ENCODE measurements at places on chromosomes 4 and X.

GRCh38 chr4:149264093-149264733 lies 551.4 kb downstream of the IQCM start:
- no peaks in the 10 kb centered on the region for H3K4me1 ChIP-seq
- peak; percentile 26 for DNase-seq
- H3K27me3 ChIP-seq, result no peaks in the 10 kb centered on the region

- no peak overlapping the region for H3K4me3 ChIP-seq
- H3K27ac ChIP-seq, result no peak overlapping the region
- H3K4me1 ChIP-seq, result no peaks in the 10 kb centered on the region
- H3K27me3 ChIP-seq, result no peaks in the 10 kb centered on the region
- no peak for DNase-seq
Observed at GRCh38 chrX:136094962-136095361, 52.4 kb upstream of the FHL1 start.

DNA sequence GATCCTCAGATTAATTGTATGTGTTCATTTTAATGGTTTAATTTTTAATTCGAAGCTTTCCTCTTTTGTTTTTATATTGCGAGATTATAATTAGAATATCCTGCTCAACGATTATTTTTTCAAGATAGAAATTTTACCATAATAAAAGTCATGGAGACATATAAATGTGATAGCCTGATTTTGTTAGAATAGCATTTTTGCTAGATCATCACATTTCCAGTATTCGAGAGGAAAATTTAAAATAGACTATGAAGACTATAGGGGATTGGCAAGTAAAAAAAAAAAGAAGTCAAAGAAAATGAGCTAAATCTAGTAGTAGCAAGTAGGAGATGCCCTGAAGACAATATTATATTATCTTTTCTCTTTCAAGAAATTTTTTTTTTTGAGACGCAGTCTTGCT lies 60.6 kb downstream of the TENM3 start:
- no peaks in the 10 kb centered on the region for H3K27me3 ChIP-seq
- no peak overlapping the region for H3K4me3 ChIP-seq
- no peak overlapping the region for H3K27ac ChIP-seq
- no peak for DNase-seq
- H3K36me3 ChIP-seq, result no peaks in the 10 kb centered on the region
- no peaks in the 10 kb centered on the region for H3K4me1 ChIP-seq

DNA sequence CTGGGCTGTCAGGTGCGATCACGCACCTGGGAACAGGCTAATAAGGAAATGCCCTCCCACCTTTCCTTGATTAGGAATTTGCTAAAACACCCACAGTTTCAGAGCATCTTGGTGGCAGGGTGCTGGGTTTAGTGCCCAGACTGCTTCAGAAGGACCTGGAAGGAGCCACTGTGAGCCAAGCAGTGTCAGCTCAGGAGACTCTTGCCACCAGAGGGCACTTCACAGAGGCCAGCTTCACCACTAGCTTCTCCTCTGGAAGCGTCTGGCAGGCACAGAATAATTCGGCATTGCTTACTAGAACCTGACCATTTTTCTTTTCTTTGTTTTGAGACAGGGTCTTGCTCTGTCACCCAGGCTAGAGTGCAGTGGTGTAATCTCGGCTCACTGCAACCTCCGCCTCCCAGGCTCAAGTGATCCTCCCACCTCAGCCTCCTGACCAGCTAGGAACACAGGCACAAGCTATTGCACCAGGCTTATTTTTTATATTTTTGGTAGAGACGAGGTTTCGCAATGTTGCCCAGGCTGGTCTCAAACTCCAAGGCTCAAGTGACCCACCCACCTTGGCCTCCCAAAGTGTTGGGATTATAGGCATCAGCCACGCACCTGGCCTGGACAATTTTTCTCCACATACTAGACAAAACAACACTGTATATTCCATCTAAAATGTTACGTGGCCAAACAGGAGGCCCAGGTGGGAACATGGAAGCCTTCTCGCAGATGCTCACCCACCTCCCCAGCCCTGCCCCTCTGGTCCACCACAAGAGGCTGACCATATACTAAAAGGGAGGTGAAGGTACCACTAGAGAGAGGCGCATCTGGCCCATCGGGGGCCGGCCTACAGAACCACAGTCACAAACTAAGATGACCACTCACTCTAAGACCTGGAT lies 14.1 kb downstream of the NOP14 start:
- peak; percentile 53 for DNase-seq
- H3K36me3 ChIP-seq, result peaks cover 68% of the 10 kb centered on the region
- H3K4me1 ChIP-seq, result peaks cover 7% of the 10 kb centered on the region
- peak overlapping the region; percentile 53 for H3K27ac ChIP-seq
- H3K4me3 ChIP-seq, result no peak overlapping the region

DNA sequence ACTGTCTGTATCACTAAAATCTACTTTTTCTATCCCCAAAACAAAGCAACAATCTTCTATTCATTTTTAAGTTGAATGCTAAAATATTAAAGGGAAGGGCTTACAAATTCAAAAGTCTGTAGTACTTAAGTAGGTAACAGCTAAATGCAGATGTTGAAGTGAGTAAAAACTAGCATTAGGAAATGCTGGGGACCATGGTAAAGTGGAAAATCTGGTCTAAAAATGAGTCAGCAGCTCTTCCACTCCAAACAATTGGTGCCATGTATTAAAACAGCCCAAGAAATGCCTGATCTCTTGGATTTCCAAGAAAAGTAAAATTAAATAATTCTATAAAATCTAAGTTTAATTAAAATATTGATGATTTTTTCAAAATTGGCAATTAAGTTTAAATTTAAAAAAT lies 73.3 kb upstream of the PPP3CA start:
- peaks cover 42% of the 10 kb centered on the region for H3K4me1 ChIP-seq
- H3K27me3 ChIP-seq, result peaks cover 35% of the 10 kb centered on the region
- H3K36me3 ChIP-seq, result peaks cover 12% of the 10 kb centered on the region
- DNase-seq, result no peak

- H3K4me3 ChIP-seq, result no peak overlapping the region
- no peaks in the 10 kb centered on the region for H3K36me3 ChIP-seq
- no peak overlapping the region for H3K27ac ChIP-seq
- H3K4me1 ChIP-seq, result peaks cover 2% of the 10 kb centered on the region
Observed at GRCh38 chr4:121784401-121784800, 16.7 kb upstream of the EXOSC9 start.

All from activated naive CD4-positive, alpha-beta T cell treated with anti-CD3 and anti-CD28 coated beads, Interleukin-2, amount 10 ng/mL, durations not matched to agents 7 days and 5 days (primary cell).